ENCODE measurements at places on chromosomes 4 and X.

DNA sequence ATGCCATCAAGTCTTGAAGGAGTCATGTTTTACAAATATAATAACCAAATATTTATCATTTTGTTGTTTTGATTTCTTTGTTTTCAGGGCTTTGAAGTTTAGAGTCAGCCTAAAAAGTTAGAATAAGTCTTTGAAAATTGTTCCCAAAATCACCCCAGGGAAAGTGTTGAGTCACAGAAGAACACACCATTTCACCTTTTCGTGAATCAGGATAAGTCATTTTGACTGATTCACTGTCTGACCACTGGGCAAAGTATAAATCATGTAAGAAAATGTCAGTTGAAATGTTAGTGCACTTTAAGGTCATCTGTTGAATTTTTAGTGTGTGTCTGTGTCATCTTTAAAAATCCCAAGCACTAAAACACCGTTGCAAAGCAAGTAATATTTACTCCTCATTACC, 1320.1 kb downstream of the RPA4 start:
- DNase-seq, result no peak

DNA sequence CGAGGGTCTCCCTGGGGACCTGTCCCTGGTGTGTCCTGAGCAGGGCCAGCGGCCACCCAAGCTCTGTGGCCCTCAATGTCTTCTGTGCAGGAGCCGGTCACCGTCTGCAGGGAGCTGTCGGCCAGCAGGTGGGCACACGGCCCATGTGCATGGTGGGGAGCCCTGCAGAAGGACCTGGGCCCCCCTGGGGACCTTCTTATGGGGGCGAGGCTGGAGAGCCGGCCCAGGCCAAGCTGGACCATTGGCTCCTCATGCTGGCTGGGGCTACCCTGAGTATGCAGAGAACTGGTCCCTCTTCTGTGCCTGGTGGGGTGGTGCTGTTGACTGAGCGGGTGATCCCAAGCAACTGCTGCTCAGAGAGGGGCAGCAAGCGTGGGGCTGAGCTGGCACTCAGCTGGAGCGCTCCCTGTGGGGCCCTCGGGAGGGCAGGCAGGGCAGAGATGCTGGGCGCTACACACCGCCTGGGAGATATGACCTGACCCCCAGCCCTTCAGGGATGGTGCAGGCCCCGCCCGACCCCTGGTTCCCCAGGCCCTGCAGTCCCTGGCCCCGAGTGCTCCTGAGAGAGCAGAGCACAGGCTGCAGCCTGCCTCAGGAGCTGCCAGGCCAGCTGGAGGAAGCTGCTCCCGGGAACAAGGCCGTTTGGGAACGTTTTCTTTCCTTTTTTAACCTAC, 14.8 kb downstream of the NAT8L start:
- no peak for DNase-seq

- DNase-seq, result no peak
Observed at GRCh38 chrX:13750812-13751211, 16.3 kb downstream of the OFD1 start.

DNA sequence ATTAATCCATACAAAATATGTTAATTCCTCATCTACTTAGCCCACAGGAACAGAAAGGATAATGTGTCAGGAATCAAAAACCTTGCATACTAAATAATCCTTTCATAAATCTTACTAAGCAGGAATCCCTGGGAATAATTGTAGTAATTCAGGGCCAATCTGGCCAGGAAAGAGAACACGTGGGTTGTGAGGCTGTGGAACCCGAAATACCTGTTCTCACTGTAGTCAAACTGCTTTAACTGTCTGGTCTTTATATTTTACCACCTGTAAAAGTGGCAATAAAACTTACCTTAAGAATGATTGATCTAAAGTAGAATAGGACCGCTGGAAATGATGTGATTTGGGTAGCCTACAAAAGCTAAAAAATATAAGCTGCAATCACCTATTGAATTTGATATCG, 1620.9 kb downstream of the STIM2 start:
- no peak for DNase-seq

GRCh38 chrX:134572816-134573682, 85.2 kb downstream of the PLAC1 start:
- DNase-seq, result no peak

- no peak for DNase-seq
Observed at GRCh38 chr4:158170691-158171561, 1.9 kb downstream of the GASK1B start.

DNA sequence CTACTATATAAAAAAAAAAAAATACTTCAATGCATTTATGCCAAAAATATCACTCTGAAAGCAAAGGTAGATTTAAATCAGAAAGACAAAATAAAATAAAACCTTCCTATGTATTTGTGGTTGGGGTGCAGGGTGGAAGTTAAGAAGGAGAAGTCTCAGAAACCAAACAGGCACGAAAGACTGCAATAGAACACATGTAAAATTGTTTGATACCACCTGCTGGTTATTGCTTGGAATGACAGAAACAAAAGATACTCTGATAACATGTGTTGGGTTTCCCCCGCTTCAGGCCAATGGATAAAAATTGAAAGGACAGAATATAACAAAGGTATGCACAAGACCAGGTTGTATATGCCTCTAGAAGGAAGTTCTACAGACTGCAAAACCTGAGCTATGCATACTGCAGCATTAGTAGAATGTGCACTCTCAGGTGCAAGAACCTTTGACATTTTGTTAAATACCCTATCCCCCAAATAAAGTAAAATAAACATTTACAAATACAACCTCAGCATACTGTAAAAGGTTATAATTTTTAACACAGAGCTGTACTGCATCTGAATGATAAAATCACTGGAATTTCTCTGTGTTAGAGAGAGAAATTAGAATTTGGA, 118.8 kb downstream of the GABRA2 start:
- DNase-seq, result no peak

- DNase-seq, result no peak
Observed at GRCh38 chr4:47705326-47705981, 132.4 kb downstream of the CORIN start.

DNA sequence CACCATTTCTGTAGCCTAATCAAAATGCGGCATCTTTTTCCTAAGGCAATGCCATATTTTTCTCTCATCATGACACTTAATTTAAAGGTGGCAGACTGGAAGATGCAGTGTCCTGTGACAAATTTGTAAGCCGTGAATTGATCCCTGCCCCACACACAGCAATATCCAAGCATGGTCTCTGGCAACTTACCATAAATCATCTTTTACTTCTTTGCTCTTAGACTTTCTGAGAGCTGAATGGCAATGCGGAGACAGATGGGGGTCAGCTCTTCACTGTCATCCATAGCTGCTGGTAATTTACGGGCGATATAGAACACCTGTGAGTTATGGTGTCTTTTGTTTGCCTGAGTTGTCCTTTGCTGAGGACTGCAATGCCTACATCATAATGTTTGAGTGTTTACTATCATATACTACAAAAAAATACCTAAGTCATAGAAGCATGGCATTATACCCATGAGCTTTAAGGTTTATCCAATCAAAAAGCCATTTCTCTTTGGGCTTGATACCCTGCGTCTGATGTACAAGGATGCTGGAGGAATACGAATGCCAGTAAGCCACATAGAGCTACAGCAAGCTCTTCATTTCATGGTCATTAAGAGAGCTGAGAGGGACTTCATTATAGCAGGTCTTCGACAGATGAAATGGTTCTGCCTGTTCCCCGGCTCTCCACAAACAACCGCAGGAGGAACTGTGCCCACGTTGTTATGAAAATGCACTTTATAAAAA, 148.1 kb downstream of the TRIML1 start:
- DNase-seq, result no peak

DNA sequence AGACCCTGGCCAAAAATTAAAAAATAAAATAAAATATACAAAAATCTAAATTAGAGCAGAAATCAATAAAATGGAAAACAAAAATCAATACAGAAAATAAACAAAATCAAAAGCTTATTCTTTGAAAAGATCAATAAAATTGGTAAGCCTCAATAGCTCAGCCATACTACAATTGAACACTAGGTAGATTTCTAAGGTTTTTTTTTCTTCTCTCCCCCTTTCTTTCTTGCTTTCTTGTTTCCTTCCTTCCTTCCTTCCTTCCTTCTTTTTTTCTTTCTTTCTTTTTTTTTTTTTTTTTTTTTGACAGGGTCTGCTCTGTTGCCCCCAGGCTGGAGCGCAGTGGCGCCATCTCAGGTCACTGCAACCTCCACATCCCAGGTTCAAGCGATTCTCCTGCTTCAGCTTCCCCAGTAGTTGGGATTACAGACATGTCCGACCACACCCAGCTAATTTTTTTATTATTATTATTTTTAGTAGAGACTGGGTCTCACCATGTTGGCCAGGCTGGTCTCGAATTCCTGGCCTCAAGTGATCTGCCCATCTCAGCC, 23.4 kb upstream of the PPP3CA start:
- no peak for DNase-seq

All from left renal cortex interstitium (tissue), 4 donors.